NCI-H1092 treated with DMSO at 0.1 percent for 48 hours (cell line): ENCODE measurements at places on chromosomes 1 and 21.

DNA sequence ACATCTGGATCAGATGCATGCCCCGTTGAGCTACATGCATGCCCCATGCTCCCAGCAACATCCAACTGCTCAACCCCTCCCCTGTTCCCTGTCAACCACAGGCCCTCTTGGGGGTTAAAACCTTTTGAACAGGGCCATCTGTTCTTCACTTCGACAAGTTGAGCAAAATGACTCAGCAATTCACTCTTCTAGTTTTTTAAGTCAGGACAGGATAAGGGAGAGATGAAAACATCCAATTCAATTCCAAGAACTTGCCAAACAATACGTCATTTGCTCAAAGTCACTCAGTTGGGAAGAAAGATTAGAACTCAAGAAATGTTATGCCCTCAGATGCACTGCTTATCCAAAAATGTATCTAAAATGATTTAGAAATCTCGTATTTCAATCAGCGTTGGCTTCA lies 46.1 kb upstream of the MTF2 start:
- no peak for DNase-seq

DNA sequence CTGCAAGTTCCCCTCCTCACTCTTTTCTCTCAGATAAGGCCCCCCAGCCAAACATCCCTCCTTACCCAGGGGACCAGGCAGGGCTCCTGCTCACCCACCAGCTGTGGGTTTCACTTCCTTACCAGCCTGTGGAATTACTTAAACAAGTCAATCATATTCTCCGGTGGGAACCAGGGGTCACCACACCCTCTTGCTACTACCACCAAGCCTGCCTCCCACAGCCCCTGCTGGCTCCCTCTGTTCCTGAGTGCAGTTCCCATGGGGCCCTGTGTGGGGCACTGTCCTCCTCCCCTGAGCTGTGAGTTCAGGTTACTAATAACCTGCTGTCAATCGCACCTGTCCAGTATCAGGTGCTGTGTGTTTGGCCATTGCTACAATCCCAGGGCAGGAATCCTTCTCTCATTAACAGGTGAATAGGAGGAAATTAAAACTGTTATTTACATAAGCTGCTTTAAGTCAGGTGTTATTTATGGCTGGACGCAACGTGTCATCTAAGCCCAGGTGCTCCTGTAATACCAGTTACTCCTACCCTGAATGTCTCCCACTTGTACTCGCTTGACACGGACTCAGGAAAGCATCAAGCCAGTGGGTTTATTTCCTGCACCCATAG lies 53.1 kb upstream of the LBR start:
- peak; percentile 47 for DNase-seq

DNA sequence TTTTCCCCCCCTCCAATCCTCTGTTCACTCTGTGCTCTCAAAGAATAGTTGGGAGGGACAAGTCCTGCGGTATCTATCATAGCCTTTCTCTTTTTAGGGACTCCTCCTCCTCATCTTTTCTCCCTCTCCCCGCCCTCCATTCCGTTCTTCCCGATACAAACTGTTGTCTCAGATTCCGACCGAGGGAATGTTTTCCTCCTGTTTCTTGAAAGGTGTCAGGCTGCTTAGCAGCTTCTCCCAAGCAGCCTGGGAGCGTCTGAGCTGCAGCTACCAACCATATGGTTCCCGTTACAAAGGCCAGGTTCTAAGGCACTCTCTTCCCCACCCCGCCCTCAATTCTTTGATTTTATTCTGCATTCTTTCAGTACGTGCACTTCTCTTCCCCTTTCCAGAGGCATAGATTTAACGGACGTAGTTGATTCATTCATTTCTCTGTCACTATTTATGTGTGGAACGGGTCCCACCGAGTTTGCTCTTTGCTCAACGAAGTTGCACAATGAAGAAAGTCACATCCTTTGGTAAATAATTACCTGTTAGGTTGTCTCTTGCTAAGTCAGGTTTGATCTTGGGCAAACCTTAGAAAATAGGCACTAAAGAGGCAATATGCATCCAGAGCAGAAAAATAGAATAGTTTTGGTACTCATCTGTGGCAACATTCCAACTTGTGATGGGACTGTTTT lies 2.8 kb downstream of the ADGRL2 start:
- no peak for DNase-seq

- DNase-seq = no peak
Measured at GRCh38 chr1:153380711-153381110, 5.3 kb upstream of the S100A12 start.

GRCh38 chr1:243496806-243497205 lies 241.0 kb downstream of the SDCCAG8 start:
- no peak for DNase-seq

- no peak for DNase-seq
Measured at GRCh38 chr1:110200666-110201065, 9.4 kb upstream of the KCNC4 start.

GRCh38 chr1:232547938-232548484 lies 81.9 kb downstream of the SIPA1L2 start:
- peak; percentile 43 for DNase-seq

DNA sequence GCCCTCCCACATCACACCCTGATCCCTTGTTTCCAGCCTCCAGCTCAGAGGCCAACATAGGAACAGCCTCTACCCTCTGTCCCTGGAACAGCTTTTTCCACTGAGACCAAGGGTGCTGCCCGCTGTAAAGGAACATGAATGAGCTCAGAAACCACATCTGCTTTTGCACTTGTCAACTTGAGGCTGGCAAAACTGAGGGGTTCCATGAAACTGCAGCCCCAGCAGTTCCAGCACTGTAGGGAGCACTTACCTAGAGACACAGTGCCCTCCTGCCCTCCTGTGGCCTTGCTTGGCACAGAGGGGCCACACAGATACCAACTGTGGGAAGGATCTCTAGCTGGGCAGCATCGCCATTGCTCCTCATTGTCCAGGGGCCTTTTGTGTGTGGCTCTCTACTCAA lies 51.7 kb downstream of the ITPKB start:
- DNase-seq = no peak

GRCh38 chr1:110718452-110718851 lies 43.7 kb upstream of the KCNA3 start:
- peak; percentile 35 for DNase-seq

- DNase-seq = peak; percentile 83
Measured at GRCh38 chr1:178031856-178032320, 62.0 kb upstream of the RASAL2 start.

DNA sequence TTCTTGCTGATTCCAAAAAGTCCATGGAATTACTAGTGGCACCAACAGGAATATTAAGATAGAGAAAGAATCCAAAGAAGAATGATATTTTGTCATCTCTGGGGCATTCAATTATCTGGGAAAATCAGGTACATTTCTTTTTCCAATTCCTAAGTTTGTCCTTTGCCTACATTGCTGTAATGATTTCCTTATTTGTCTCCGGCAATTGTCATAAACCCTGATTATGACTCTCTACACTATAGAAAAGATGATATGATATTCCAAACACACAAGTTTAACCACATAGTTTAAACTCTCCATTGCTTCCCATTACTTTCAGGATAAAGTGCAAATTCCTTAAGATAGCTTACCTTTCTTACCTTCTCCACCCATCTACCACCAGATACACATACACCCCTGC lies 647.0 kb downstream of the PLPP3 start:
- DNase-seq = no peak

- no peak for DNase-seq
Measured at GRCh38 chr1:46370214-46370633, 23.9 kb upstream of the FAAH start.

- no peak for DNase-seq
Measured at GRCh38 chr1:64527165-64527564, 57.2 kb downstream of the CACHD1 start.

DNA sequence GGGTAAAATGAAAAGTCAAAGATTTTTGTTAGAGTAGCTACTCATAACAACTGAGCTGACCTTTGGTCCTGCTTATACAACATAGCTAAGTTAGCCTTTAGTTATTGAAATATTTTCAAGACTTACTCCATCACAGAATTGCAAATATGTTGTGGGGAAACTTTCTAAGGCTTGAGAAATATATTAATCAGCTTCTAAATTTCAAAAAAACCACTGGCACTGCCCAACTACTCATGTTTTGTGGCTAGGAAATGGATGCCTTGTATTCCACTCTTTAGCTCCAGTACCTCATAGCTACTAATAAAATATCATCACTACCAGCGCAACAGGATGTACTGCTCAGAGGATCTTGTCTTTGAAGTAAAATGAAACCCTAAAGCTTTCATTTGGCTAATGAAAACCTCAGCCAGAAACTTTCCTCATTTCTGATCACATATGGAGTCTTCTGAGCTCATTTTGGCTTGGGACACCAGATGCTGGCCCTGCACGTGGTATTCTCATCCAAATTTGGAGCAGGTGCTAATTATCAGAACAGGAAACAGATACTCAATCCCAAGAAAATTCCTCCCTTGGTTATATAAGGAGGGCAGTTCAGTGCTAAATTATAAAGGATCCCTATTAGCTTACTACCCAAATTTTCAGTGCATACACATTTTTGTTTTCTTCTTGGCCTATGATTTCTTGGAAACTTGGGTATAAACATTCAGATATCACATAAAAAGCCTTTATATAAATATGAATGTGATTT lies 690.7 kb downstream of the ADGRL2 start:
- no peak for DNase-seq

DNA sequence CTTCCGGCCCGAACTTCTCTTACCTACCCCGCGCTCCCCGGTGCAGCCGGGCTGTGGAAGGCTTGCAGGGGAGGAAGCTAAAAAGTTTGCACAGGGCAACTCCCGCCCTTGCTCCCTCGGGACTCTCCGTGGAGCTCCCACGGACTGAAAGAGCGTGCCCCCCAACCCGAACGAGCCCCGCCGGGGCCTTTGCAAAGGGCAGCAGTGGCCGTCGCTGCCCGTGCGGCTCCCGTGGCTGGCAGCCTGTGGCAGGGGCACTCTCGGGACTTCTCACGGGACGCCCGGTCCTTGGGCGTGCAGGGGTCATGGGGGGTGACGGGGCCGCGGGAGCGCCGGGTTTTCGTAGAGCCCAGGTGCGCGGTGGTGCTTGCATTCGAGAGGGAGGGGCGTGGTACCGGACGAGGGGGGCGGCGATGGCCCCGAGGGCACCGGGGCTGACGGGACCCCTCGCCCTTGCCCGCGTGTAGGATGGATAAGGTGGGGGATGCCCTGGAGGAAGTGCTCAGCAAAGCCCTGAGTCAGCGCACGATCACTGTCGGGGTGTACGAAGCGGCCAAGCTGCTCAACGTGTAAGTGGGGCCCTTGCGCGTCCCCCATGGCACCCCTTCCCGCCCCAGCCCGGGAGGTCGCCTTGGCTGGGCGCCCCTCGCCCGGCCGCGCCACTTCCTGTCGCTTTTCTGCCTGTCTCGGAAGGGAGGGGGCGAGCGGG lies 711 bp downstream of the GADD45A start:
- peak; percentile 24 for DNase-seq

- DNase-seq = no peak
Measured at GRCh38 chr1:39652554-39652953, 13.1 kb upstream of the HEYL start.

DNA sequence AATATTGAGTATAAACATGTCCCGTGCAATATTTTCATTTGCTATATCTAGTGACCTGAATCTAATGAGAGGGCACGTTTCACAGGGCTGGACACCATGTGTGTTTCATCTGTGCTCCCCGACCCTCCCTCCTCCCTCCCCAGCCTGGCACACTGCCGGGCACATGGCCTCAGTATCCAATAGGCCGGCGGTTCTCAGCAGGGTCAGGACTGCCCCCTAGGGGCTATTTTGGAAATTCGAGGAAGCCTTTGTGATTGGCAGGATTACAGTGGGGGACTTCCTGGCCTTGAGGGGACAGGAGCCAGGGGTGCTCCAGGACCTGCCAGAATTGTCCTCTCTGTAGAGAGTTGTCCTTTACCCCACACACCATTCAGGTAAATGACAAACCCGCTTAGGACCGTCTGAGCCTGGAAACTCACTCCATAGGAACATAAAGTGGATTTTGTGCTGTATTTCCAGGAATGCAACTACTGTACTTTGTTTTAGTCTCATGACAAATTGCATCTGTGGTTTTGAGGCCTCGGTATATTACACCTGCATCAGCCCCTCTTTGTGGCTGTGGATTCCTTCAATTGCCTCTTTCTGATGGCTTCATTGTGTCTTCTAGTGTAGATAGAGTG lies 109.5 kb upstream of the SIM2 start:
- peak; percentile 50 for DNase-seq

- no peak for DNase-seq
Measured at GRCh38 chr1:169999331-169999741, 75.2 kb downstream of the KIFAP3 start.

DNA sequence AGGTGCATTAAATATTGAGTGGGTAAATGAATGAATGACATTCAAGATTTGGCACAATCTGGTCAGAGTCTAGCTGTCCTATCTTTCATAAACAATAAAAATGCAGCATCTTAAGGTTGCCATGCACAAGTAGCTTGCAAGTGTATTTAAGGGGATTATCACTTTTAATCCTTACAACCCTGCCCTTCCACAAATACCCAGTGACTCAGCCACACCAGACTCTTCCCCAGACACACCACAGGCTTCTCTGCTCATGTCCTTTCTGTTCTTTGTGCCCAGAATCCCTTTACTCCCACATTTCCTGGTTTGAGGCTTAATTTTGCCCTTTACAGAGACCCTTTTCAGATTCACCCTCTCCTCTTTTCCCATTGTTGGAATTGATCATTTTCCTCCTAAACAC lies 59.8 kb downstream of the KIRREL1 start:
- no peak for DNase-seq

DNA sequence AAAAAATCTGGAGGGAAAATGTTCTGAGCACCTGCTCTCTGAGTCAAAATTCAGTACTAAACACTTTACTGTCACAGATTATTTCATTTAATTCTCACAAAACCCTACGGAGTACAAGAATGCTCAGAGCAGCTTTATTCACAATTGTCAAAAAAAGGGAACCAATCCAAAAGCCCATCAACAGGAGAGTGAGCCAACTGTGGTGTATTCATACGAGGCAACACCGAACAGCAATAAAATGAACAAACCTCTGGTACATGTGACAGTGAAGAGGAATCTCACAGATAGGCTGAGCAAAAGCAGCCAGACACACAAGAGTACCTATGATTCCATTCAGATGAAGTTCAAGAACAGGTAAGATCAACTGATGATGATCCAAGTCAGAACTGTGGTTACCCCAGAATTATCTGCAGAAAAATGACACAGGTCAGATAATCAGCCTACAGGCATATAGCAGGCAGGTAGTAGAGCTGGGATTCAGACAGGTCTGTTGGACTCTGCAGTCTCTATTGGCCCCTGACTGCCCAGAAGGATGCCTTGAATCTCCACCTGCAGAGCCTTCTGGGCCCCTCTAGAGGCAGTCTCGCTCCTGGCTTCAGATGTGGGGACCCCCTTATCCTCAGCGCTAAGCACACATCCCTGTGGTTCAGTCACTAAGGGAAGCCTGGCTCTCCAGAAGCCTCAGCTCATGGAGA lies 19.2 kb downstream of the SLC9A1 start:
- DNase-seq = no peak
